Large intestine (tissue), 12 donors: ENCODE measurements at places on chromosomes 12 and 14.
A peak's percentile ranks its signal among the peaks of the same experiment; 100 is the strongest.

DNA sequence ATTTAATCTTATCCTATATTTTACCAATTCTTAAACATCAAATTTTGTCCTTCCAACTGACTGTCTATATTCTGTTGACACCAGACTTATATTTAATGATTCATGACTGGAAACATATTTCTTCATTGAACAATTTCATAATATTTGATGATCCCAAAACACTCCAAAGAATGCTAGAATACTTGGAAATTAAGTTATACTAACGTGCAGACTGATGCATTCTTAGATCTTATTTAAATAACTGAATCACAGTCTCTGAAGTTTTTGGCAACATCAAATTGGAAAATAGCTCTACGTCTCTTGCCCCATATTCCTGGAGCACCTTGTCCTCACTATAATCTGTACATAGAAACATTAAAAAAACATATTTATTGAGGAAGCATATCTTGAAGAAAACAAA is 127.4 kb downstream of the HMGA2 start:
- DNase-seq, result no peak

DNA sequence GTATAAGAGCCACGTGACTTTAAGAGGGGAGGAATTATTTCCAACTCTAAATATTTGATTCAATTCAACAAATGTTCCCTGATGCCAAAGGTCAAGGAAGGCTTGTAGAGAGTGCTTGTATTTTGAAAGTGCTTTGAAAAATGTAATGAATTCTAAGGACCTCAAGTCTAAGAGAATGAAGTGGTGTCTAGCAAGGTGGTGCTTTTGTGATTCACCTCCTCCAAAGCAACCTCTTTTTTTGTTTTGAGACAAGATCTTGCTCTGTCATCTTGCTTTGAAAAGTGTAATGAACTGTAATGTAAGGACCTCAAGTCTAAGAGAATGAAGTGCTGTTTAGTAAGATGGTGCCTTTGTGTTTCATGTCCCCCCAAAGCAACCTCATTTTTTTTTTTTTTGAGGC is 13.7 kb downstream of the AK7 start:
- no peak for DNase-seq

- no peak for DNase-seq
These were observed 64.2 kb downstream of the LGR5 start for GRCh38 chr12:71503579-71504391.

DNA sequence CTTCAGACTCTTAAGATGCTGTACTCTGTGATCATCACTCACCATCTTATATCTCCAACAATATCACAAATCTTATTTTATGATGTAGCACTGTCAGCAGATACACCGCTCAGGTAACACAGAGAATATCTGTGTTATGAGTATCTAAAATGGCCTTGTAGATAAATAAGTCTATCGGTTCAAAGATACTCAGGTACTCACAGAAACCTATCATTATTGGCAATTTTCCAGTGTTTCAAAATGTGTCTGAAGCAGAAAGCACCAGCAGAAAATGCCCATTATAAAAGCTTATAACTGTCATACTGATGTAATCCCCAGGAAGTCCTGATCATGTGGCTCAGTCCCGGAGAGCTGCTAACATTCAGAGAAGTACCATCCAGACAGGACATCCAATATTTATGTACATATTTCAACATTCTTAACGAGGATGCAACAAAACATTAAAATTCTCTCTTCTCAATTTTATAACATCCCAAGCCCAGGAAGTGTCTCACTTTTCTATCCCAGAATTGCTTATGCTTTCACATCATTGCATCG is 190.7 kb upstream of the LMNTD1 start:
- DNase-seq, result no peak

GRCh38 chr12:85509857-85510256 is 229.8 kb downstream of the ALX1 start:
- no peak for DNase-seq

DNA sequence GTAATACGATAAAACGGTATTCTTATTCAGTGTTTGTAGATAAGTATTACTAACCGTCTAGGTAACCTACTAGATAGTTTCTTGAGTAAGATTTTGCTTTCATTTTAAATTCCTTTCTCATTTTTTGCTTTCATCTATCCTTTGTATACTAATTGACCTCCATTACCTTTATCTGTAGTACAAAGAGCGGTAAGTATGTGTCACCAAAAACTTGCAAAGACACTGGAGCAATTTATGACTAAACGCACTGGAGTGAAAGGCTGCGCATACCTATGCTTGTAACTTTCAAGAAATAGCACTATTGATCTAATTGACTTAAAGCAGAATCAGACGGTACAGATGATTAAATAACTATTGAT is 1.7 kb downstream of the ARHGAP5 start:
- DNase-seq, result peak; percentile 65

DNA sequence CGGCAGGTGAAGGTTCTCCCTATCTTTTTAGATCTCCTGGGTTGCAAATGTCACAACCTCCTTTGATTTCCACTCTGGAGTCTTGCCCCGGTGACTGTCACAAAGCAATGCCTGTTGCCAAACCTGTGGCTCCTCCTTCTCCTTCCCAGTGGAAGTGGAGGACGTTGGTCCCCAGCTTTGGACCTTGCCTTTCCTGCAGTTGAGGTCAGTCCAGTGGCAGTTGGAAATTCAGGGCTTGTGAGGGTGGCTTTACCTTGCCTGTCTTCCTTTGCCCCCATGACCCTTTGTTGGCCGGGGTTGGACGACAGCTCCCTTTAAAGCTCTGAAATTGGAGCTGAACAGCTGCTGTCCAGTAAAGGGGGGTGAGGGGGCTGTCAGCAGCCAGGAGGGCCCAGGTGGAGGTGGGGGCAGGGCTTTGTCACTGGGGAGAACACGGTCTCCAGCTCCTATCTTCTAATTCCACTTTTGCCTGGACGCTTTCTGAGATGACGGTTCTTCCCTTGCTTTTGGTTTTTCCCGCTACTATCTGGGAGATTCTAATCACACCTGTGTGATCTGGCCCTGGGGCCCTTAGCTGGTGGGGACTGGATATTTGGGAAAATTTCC is 4.1 kb downstream of the TEAD4 start:
- DNase-seq, result peak; percentile 42

DNA sequence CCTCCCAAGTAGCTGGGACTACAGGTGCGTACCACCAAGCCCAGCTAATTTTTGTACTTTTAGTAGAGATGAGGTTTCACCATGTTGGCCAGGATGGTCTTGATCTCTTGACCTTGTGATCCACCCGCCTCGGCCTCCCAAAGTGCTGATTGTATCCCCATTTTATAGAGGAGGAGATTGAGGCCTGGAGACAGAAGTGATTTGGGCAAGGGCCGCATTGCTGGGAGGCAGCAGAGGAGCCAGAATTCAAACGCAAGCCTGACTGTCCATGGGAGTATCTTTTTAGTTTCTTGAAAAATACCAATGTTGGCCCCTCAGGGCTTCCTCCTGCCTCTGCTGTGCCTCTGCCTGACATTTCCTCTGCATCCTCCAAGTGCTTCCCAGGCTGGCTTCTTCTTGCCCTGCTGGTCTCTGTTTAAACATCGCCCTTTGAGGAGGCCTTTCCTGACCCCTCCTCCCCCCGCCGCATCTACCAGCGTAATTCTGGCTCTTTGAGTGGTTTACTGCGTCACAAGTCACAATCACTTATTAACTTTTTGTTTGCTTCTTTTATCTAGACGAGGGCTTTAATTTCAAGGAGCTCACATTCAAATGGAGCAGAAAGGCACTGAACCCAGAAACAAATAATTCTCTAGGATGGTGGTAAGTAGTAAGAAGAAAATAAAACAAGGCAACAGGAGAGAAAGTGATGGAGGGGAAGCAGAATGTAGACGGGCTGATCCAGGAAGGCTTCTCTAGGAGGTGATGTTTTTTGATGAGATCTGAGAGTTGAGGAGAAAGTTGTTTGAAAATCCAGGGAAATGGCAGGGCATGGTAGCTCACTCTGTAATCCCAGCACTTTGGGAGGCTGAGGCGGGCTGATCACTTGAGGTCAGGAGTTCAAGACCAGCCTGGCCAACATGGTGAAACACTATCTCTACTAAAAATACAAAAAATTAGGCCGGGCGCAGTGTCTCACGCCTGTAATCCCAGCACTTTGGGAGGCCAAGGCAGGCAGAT is 91.0 kb upstream of the MED13L start:
- peak; percentile 68 for DNase-seq

GRCh38 chr12:109997393-109997792 is 1.2 kb upstream of the GIT2 start:
- DNase-seq, result no peak

DNA sequence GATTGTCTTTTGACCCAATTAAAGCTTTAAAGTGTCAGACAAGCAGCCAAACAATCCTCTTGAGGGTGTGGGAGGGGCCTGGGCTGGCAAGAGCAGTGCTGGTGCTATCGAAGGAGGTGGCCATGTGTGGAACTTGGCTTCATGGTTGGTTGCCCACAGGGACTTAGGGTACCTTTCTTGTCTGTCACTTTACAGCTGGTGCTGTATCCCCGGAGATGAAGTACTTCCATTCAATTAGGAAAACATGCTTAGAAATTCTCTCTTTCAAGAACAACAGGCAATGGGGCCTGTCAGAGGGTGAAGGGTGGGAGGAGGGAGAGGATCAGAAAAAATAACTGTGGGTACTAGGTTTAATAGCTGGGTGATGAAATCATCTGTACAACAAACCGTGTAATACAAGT is 86.5 kb downstream of the DAAM1 start:
- no peak for DNase-seq

DNA sequence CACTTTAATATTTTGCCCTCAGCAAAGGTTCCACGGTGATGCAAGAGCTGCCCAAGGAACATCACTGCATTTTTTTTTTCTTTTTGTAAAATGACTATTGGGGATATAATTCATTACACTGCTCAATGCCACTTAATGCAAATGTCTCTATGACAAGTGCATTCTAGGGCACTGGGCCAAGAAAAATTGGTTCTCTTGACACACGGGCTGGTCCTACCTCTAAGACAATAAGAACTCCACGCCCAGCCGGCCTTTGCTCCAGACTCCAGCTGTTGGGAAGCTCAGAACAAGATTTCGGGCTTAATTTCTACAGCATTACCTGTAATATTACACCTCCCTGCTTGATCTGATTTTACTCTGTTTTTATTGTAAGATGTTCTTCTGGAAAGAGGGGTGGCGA is 48.8 kb upstream of the VRK1 start:
- DNase-seq, result no peak

GRCh38 chr14:70658899-70659298 is 17.2 kb downstream of the TTC9 start:
- DNase-seq, result no peak

DNA sequence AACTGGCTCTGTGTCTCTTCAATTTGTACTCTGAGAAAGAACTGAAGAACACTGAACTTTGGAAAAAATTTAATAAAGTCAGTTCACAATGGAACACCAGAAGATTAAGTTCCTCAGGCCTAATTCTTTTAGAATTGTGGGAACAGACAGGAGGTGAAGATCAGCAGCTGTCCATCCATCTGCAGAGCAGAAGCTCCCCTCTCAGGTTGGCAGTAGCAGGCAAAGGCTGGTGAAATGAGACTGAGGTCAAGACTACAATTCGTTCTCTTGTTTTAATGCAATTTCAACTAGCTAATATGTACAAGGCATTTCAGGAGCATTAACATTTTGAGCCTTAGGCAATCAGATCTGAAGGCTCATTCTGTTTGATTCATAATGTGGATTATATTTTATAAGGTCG is 10.3 kb upstream of the TRHDE start:
- DNase-seq, result no peak

- no peak for DNase-seq
These were observed 31.1 kb downstream of the CCDC177 start for GRCh38 chr14:69543341-69544115.

DNA sequence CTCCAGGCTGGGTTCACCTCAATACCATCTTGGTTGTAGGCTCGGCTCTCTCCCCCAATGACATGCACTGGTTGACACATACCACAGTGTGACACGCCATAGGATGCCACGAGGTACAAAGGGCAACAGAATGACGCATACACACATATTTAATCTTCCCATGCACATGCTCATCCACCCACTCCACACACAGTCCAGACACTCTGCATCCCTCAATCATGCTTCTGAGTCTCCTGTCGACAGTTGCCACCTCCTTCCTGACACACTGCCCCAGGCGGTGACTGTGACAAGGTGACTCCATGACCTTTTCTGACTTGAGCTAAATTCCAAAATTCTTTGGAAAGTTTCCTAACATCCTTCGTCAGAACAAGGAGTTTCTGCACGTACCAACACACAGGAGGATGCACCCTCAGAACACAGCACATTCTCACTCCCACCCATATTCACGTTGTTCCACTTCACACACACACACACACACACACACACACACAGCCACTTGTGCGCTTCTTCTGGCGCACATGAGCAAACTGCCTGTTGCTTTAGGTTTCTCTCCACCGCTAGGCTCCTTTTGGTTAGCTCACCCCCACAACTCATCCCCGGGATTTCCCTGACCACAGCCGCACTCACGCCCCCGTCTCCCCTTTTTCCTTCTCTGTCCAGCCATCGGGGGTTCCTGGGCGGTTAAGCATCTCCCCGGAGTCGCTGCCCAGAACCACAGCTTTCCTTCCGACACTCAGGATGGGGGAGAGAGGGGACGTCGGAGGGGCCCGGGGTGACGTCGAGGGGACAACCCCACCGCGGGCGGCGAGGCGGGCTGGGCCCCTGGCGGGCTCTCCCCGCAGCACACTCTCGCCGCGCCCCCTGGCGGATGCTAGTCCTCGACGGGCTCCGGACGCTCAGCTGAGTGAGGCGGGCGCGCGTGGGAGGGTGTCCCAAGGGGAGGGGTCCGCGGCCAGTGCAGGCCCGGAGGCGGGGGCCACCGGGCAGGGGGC is 536 bp upstream of the WNT1 start:
- DNase-seq, result peak; percentile 65

DNA sequence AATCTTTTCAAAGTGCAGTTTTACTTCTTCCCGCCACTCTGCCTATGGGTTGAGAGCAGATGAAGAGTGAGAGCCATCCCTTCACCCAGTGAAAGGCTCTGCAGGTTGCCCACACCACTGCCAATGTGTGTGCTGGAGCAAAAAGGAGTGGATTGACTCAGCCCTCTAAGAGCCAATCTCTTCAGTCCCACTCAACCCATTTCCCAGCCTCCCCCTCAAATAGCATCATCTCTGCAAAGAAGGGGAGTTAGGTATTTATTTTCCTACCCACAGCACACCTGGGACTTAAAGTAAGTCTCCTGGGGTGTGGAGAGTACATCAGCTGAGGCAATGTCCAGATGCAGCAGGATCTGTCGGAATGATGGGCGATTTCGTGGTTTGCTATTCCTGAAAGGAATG is 15.3 kb downstream of the MAP3K12 start:
- no peak for DNase-seq

DNA sequence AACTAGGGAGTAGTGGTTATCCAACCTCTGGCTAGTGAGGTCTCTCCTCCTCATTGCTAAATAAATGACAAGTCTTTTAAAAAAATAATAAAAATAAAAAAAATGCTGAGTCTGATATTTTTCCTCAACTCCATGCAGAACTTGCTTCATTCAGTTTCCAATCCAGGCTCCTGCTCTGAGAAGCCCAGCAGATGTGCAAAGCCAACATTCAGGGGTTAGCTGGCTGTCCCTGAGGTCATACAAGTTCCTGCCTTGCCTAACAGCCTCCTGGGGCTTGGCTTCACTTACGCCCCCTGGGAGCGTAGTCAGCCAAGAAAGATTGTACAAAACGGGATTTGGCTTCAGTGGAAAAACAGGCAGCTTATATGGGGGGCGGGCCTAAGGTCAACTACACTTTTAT is 23.3 kb downstream of the RTRAF start:
- DNase-seq, result no peak

GRCh38 chr12:49875115-49875720 is 28.5 kb downstream of the FAIM2 start:
- DNase-seq, result no peak

- DNase-seq, result no peak
These were observed 1441.9 kb upstream of the FLRT2 start for GRCh38 chr14:84087986-84088531.
